ENCODE measurements at places on chromosomes 13 and 19.

GRCh38 chr19:18440415-18440877 lies 2.5 kb upstream of the ISYNA1 start:
- peak; percentile 51 for DNase-seq

- DNase-seq, result peak; percentile 9
Measured at GRCh38 chr19:8608941-8609278, 1.6 kb downstream of the ADAMTS10 start.

DNA sequence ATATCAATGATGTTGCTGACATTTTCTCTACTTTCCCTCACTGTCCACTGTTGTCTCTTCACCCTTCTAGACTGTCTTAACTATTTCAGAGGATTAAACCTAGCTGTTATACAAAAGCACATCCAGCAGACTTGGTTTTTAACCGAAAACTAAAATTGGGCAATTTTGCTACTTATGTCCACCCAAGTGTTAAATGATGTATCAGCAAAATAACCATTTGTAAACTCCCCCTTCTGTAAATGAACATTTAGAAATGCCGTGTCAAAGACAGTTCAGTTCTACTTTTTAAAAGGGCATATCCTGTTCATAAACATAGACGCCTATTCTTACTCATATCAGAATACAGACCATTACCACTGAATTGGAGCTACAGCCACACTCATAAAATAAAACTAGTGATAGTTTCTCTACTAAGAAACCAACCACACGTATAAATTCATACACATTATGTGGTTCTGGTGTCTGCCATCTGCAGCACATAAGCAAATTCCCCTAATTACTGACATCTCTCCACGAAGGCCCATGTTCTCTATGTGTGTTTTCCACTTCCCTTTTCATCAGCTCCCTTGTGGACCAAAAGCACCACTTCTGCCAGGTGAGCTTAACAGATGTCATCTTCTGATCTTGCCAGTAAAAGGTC lies 1091.8 kb downstream of the PCDH9 start:
- DNase-seq, result no peak

DNA sequence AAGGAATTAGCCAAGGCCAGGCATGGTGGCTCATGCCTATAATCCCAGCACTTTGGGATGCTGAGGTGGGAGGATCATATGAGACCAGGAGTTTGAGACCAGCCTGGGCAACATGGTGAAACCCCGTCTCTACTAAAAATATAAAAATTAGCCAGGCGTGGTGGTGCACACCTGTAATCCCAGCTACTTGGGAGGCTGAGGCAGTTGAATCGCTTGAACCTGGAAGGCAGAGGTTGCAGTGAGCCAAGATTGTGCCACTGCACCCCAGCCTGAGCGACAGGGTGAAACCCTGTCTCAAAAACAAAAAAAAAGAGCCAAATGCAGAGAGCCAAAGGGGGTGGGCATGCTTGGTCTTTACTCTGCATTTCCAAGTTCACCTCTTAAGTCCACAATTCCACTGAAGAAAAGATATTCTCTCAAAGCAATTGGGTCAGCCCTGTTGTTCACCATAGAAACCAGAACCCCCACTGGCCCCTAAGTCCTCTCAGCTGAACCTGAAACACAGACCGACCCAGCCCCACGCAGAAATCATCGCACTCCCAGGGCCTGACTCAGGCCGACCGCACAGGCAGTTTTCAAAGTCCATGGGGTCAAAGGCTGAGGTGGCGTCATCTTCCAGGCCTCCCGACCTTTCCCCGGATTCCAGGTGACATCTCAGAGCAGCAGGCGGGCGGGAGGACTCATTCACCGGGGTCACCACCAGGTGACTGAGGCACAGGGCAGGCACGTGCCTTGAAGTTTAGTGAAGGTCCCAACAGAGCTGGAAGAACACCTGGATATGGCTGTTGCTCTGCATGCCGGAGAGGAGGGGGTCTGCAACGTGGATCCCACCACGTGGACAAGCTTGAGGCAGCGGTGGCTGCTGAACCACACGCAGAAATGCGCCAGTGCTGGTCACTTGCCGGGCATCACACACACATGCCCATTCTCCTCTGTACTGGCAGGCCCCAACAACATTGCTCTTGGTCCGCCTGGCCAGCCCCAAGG lies 33.1 kb downstream of the SLC25A42 start:
- no peak for DNase-seq

- no peak for DNase-seq
Measured at GRCh38 chr13:98315902-98316301, 138.8 kb upstream of the RNF113B start.

GRCh38 chr19:45311621-45312020 lies 11.1 kb downstream of the CKM start:
- DNase-seq, result no peak

DNA sequence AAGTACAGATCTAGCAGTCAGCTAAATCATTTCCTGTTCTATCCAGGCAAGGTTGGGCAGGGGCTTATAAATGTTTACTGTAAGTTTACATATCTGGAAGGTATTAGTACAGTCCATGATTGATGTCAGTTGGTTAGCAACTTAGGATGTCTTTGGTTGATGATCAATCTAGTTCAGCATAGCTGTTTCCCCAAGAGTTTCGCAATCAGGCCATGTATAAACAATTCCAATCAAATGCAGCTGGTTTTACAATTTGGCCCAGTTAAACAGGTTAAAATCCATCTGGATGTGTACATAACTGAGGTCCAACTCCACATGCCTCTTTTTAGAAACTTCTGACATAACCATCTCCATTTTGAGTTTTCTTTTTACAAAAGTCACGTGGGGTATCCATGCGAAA lies 6.9 kb downstream of the ZNF221 start:
- DNase-seq, result no peak

- DNase-seq, result no peak
Measured at GRCh38 chr19:46221981-46222610, 7.4 kb upstream of the IGFL1 start.

GRCh38 chr19:19447536-19448237 lies 42.2 kb downstream of the GATAD2A start:
- DNase-seq, result peak; percentile 57

- DNase-seq, result peak; percentile 24
Measured at GRCh38 chr19:1094655-1094977, 559 bp downstream of the POLR2E start.

GRCh38 chr13:114103801-114104654 lies 28.4 kb downstream of the RASA3 start:
- no peak for DNase-seq

DNA sequence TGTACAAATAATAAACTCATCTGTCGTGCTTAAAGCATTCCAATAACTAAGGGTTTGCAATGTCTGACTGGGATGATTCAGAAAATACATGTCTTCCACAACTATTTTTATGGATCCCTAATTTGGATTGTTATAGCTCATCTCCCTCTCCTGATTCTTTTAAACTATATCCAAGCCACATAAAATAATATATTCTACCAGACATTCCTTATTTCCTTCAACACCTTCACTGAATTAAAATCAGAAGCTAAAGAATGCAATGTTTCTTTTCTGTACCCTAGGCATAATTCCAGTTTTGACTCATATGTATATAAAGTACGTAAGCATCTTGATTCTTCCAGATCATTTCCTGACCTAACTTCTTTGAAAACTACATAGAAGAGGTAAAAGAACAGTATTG lies 420.4 kb downstream of the EFNB2 start:
- DNase-seq, result no peak

DNA sequence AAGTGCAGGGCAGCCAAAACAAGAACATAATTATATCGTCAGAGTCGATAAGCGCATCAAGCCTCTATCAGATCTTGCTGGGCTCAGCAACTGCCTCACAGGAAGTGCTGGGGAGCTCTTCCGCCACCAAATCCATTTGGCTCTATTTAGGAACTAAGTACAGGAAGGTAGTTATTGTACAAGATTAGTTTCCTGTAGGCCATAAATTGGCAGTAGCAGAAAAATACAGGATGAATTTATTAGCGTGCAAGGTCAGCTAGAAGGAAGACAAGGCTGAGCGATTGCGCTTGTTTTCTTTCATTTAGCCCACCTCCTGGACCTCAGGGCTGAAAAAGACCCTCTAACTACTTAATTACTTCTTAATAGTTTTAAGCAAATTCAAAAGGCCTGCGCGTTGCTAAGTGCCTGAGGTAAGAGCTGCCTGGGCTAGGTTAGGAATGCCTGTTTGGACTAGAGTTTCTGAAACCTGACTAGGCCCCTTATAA lies 118.5 kb downstream of the IRS2 start:
- no peak for DNase-seq

DNA sequence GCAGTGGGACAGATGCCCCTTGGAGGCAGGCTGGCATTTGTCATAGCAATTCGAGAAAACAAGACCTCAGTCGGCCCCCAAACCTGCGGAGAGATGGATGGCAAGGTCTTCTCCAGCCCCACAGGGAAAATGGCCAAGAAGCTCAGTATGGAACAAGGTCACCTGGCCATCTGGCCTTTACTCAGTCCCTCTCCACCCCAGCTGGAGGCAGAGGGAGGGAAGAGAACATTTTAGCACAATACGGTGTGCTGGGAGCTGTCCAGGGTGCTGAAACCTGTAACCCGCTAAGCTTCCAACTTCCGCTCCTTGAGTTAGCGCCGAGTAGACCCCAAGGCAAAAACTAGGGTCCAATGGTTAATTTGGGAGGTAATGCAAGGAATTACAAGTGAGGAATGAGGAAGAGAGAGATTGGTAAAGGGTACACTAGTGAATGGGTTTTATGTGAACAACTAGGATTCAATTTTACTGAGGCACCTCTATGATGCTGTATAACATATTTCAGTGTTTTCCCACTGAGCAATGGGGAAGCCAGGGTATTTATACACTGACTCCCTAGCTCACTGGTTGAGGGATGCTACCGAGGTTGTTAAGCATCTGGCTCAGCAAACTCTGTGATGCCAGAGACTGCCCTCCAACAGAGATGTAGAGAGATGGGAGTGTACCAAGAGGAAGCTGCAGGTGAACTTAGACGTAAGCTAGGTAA lies 64.3 kb downstream of the CACNA1A start:
- peak; percentile 46 for DNase-seq

DNA sequence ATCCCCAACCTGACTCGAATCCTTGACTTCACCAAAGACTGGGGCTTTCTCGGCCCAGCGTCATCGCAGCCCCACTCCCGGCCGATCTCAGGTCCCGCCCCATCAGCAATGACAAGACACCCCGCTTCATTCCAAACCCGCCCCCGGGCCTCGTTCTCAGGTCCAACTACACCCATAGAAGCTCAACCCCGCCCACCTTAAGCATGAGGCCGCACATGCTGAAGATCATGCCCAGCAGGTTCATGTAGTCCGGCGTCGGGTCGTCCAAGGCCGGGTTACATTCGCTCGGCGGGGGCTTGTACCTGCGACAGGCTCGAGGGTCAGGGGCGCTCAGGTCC lies 2.3 kb downstream of the WDR83 start:
- DNase-seq, result peak; percentile 63

DNA sequence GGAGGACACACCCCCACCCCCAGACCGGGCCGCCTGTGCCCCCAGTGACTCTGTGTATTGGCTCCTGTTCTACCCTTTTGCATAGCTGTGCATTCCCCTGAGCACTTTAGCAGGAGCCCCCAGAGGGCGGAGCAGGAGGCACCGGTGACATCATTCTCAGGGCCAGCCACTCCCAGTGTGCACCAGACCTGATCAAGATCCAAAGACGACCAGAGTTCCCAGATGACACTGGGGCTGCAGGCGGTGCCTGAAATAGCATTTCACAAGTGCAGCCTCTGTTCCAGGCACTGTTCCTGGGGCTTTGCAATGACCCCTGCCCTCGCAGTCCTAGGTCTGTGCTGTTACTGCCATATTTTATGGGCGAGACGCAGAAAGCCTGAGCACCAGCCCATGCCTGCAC lies 14.5 kb upstream of the PTPRS start:
- DNase-seq, result no peak

GRCh38 chr13:90108547-90108946 lies 1238.9 kb upstream of the MIR17HG start:
- no peak for DNase-seq

DNA sequence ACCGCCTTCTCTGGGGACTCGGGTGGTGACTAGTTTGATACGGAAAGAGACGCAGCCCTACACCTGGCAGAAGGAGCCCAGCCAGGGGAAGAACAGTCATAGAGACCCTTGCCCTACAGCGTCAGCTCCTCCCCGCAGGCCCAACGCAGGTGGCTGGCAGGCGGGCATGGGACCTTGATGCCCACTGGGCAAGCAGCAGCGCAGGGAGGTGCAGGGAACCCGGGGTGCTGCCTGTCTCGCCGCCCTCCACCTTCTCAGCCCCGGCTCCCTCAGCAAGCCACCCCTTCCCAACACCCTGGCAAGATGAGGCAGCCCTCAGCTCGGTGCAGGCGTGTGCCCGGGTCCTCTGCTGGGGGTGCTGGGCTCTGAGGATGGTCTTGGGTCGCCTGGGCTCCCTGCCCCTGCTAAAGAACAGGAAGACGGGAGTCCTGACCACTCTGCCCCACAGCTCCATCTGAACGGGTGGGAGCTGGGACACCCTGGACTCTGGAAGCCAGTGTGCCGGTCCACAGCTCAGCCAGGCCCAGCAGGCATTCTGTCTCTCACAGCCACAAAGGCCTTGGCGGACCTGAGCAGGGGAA lies 9.0 kb downstream of the MIER2 start:
- no peak for DNase-seq
